Bronchial epithelial cell (primary cell): ENCODE measurements at places on chromosomes 12 and 14. TPM values are rescaled to one million over a fixed set of nuclear protein-coding genes. Genes with fewer than 3 reads are reported as not detected.

The DNAJC22 gene
- 0.13 and 0.26 TPM in 2 replicates for total RNA-seq

The C14orf132 gene
- 0.64 and 1.1 TPM in 2 replicates for total RNA-seq

The ASCL1 gene
- not detected in 2 replicates for total RNA-seq

The ENDOU gene
- total RNA-seq: 0.38 TPM in 1 of 2 replicates, not detected in the other

The UBE3B gene
- 32.4 and 32.6 TPM in 2 replicates for total RNA-seq

The TSPAN8 gene
- 0.26 TPM in 1 of 2 replicates, not detected in the other for total RNA-seq

The GCN1 gene
- total RNA-seq: 52.4 and 75.8 TPM in 2 replicates

The MAP1LC3B2 gene
- 0.79 and 1.8 TPM in 2 replicates for total RNA-seq

The OAS2 gene
- total RNA-seq: 0.64 and 0.79 TPM in 2 replicates

The KRT3 gene
- total RNA-seq: under 0.01 and 0.13 TPM in 2 replicates

The TAMALIN gene
- under 0.01 TPM in 1 of 2 replicates, not detected in the other for total RNA-seq

The TBX3 gene
- total RNA-seq: 0.38 and 1.3 TPM in 2 replicates

The MSRB3 gene
- 1.6 and 4.2 TPM in 2 replicates for total RNA-seq

The ARHGEF40 gene
- 3.3 and 6.8 TPM in 2 replicates for total RNA-seq

The CLEC1B gene
- total RNA-seq: not detected in 2 replicates

The GPR84 gene
- total RNA-seq: 0.13 TPM in 1 of 2 replicates, not detected in the other

The PTPN6 gene
- 10.9 and 12.4 TPM in 2 replicates for total RNA-seq

The NYNRIN gene
- 2.0 and 2.6 TPM in 2 replicates for total RNA-seq

The CIT gene
- total RNA-seq: 0.79 and 0.90 TPM in 2 replicates

The SERPINA6 gene
- not detected in 2 replicates for total RNA-seq

The DDN gene
- total RNA-seq: 0.13 and 0.26 TPM in 2 replicates

The BCL7A gene
- total RNA-seq: 16.3 and 17.1 TPM in 2 replicates

The EP400 gene
- total RNA-seq: 5.8 and 6.7 TPM in 2 replicates

The CCDC196 gene
- not detected in 2 replicates for total RNA-seq

The TAS2R42 gene
- total RNA-seq: not detected in 2 replicates

The GPR65 gene
- total RNA-seq: under 0.01 TPM in 1 of 2 replicates, not detected in the other

The SERPINA9 gene
- total RNA-seq: not detected in 2 replicates

The MYO1H gene
- total RNA-seq: 0.13 TPM in 1 of 2 replicates, not detected in the other

The KRT81 gene
- 0.13 and 0.26 TPM in 2 replicates for total RNA-seq

The TSHR gene
- total RNA-seq: not detected in 2 replicates

The GYS2 gene
- 0.26 TPM in 1 of 2 replicates, not detected in the other for total RNA-seq

The GLIPR1 gene
- total RNA-seq: 5.8 and 15.0 TPM in 2 replicates

The KRT74 gene
- 0.13 TPM in 1 of 2 replicates, not detected in the other for total RNA-seq

The NDUFA9 gene
- 31.6 and 36.9 TPM in 2 replicates for total RNA-seq

The LGR5 gene
- not detected in 2 replicates for total RNA-seq

The EMP1 gene
- total RNA-seq: 15.6 and 21.3 TPM in 2 replicates

The NKX2-1 gene
- 4.1 and 6.6 TPM in 2 replicates for total RNA-seq

The PPM1A gene
- 30.6 and 35.5 TPM in 2 replicates for total RNA-seq

The LLPH gene
- total RNA-seq: 6.1 and 6.5 TPM in 2 replicates
